Kidney capillary endothelial cell (primary cell): ENCODE measurements at places on chromosomes 13 and 19.
A peak's percentile ranks its signal among the peaks of the same experiment; 100 is the strongest.

DNA sequence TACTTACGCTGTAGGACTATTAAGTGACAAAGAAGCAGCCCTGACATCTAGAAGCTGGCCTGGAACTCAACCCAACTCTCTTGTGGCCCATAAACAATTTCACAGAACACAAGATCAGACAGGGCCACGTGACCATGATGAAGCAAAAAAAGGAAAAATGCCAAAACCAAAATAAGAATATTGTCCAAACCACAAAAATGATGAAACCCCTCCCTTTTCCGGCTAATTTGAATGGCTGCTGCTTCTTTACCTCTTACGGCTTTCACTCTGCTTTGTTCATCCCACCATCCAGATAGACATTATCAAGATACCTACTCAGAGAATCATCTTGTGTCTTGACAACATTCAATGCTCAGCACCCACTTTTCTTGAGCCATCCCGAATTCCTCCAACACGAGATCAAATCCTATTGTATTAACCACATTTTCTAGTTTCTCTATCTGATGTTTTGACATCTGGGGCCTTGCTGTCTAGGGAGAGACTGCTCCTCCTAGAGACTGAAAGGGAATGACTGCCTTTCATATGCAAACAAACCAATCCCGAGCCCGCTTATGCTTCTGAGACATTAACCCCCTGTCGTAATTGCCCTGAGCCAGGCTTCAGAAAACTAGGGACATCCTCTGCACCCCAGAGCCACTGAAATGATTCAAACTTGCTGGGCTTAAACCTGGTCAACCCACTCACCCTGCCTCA, 186.3 kb downstream of the TDRD3 start:
- no peak for DNase-seq

- DNase-seq, result peak; percentile 39
Measured at GRCh38 chr19:6402837-6403608, 10.1 kb upstream of the GTF2F1 start.

DNA sequence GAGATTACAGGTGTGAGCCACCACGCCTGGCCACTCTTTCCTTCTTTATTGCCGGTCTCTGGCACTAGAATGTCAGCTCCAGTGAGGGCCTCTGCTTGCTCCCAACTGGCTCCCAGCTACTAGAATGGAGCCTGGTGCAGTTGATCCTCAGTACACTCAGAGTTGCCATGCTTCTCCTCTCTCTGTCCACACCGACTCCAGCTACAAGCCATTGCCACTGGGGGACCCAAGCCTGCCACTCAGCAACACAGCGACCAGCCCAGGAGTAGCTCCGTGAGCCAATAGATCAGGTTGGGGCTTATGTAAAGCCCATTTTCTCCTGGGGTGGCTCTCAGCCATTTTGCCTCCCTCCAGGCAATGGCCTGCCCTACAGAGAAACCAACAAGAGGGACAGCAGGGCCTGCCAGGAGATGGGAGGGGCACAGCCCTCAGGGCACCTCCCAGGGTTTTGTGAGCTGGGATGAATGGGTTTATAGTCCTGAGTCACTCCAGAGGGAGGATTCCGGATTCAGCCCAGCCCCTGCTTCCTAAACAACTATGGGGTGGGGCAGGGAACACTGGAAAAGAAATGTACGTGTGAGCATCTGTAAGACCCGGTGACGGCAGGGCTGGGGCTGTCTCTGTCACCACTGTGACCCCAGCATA, 36.5 kb downstream of the OPA3 start:
- DNase-seq, result no peak

DNA sequence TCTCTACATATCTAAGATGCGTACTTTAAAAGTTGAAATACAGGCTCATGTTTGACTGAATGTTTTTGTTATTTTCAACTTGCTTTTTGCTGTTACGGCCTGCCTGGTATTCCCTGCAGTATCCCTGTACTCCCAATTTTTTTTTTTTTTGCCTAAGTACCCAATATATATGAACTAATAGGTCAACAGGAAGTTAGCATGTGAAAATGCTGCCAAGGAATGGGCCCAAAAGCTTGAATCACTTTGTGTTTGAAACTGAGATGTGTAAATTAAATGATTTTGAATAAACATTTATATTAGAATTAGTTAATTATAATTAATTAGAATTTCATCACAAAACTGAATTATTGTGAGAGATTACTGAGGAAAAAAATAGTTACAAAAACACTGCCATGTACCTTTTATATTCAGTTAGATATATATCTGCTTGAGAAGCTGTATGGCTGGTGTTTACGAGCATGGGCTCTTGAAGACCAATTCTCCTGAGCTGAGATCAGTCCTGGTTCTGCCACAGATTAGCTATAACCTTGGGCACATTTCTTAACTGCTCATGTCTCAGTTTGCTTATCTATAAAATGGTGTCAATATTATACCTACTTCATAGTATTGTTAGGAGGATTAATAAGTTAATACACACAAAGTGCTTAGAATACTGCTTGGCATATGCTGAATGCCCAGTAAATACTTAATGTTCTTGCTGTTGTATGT, 16.0 kb downstream of the TDRD3 start:
- no peak for DNase-seq

DNA sequence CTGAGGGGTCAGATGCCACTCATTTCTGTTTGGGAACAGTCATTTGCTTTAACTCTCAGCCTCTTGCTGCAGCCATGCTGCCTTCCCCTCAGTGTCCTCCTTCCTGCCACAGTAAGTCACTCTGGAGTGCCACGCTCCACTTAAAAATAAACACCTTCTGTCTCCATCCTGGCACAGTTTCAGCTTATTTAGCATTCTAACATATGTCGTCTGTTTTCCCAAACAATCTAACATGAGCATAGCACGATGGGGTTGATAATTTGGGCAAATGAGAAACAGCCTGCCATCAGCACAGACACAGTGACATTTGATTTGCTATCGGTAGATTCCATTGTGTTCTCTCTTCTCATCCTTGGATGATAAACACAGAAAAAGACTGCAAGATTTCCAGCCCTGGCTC, 768.6 kb downstream of the UQCRFS1 start:
- no peak for DNase-seq

DNA sequence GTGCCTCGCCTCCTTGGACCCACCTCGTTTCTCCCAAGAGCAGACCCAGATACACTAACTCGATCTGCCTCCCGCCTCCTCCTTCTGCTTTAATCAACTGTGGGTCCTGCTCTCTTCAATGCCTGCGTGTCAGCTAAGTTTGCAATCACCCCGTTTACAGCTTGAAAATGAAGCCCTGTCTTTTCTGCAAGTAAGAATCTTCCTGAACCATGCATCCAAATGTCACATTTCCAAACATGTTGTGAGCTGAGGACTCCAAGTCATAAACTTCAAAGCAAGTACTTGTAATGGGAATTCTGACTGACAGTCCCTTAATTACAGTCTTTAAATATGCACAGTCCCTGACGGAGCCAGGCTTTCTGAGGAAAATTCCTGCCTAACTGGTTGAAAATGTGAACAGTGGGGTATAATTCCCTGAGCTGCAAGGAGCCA, 154.9 kb upstream of the UQCRFS1 start:
- DNase-seq, result no peak
